ENCODE measurements at places on chromosomes 7 and 10.

GRCh38 chr7:127962589-127963361 is 68.5 kb downstream of the LRRC4 start:
- DNase-seq, result no peak

DNA sequence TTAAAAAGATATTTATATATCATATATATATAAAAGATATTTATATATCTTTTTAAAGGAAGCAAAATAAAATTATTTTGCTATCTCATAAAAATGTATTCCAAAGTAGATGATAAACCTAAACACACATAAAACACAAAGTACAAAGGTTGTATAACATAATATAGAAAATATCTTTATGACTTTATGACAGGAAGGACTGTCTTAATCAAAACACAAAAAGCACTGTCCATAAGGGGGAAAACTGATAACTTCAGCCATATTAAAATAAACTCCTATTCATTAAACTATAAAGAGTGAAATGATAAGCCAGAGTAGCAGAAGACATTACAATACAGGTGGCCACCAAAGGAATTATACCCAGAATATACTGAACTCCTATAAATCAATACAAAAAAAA is 34.8 kb downstream of the KDM7A start:
- DNase-seq, result no peak

- DNase-seq, result no peak
These were observed 147.1 kb downstream of the PHF14 start for GRCh38 chr7:11120675-11121220.

- DNase-seq, result no peak
These were observed 75.0 kb upstream of the GPR22 start for GRCh38 chr7:107394831-107395230.

- no peak for DNase-seq
These were observed 17.4 kb upstream of the TMEM236 start for GRCh38 chr10:17734432-17735080.

DNA sequence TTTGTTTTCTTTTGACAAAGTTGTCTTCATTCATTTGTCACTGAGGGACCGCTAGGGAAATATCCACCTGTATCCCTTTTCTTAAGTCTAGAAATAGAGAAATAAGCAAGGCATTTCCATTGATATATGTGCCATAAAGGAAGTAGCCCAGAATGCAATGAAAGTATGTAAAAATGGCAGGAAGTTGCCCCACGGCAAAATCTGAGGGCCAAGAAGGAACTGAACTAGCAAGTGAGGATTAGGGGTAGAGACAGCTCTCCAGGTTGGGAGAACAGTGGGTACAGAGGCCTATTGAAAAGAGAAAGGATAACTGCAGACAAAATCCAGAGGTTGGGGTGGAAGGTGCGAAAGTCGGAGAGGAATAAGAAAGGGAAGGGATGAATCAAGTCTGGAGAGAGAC is 56.6 kb upstream of the TOMM7 start:
- no peak for DNase-seq

DNA sequence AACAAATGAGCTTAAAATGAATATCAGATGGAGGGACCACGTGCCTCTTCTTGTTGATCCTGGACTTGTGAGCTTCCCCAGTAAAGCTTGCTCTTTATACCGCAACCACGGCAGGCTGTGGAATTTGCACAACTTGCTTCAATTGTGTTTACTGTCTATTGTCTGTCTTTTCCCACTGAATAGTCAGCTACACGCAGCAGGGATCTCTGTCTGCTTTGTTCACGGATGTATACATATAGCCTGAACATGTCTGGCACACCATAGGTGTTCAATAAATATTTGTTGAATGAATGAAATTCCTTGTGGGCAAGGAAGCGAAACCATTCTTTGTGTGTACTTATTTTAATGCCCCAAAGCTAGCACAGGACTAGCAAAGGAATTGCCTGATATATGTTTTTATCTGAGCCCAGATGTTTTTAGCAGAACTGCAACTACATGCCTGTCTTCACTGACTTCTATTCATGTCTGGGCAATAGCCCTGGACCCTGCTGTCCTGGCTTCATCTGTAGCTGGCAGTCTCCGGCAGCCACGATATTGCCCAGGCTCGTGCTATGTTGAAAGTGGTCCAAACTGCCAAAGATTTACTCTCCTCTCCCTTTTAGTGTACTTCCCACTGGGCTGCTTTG is 29.9 kb upstream of the IFRD1 start:
- no peak for DNase-seq

- no peak for DNase-seq
These were observed 94.3 kb downstream of the CFAP58 start for GRCh38 chr10:104447906-104448305.

GRCh38 chr7:129872054-129872453 is 80.7 kb downstream of the UBE2H start:
- DNase-seq, result no peak

- no peak for DNase-seq
These were observed 381.3 kb downstream of the NRG3 start for GRCh38 chr10:82256275-82256674.

DNA sequence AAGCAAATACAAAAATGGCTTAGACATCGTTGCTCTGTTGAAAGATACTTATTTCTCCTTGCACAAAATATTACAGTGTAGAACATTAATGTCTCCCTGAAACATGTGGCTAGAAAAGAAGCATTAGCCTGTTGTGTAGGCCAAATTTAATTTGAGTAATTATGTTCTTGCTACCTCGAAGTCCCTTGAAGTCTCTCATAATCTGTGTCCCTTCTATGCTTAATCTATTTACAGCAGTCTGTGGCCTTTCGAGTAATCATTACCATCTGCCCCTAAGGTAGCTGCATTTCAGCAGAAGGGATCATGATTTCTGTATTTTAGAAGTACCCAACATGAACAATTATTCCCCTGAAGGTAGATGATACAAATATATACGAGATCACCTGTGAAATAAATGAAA is 615.2 kb downstream of the GRM8 start:
- DNase-seq, result no peak

DNA sequence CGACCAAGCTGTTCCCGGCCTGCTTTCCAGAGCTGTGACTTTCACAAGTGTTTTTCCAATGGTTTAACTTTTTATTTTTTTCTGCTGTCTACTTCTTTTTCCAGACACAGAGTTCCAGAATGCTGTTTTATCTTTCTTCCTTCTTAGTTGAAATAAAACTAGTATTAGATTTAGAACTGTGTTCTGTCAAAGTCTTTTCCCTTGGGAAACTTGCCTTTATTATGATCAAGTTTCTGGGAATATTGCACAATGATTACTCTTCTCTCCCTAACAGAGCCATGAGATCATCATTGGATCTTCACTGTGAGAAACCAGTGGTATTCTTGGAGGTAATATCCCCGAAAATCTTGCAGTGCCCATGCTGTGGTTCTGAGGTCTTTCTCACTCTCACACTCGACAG is 104.9 kb upstream of the KCND2 start:
- DNase-seq, result no peak

GRCh38 chr7:151311294-151311864 is 30.2 kb upstream of the NUB1 start:
- no peak for DNase-seq

- DNase-seq, result no peak
These were observed 23.8 kb downstream of the PEX1 start for GRCh38 chr7:92504563-92504962.

- DNase-seq, result no peak
These were observed 513 bp downstream of the HOXA7 start for GRCh38 chr7:27155816-27156507.

DNA sequence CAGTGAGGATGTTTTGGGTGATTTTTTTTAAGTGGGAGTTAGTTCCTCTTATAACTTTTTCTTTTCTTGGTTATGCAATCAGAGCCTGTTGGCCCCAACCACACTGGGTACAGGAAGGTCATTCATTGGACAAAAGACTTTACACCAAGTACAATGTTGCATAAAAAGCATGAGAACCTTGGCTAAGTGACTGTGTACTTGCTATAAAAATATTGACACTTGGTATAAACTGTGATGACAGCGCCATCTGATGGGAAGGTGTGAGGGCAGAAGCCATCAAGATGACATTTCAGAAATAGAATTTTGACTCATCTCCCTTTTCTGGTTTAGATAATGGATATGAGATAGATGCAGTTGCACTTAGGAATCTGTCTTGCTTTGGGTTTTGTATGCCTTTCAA is 126.4 kb upstream of the CCDC6 start:
- peak; percentile 24 for DNase-seq

- DNase-seq, result no peak
These were observed 3.9 kb upstream of the TFPI2 start for GRCh38 chr7:93894426-93894825.

DNA sequence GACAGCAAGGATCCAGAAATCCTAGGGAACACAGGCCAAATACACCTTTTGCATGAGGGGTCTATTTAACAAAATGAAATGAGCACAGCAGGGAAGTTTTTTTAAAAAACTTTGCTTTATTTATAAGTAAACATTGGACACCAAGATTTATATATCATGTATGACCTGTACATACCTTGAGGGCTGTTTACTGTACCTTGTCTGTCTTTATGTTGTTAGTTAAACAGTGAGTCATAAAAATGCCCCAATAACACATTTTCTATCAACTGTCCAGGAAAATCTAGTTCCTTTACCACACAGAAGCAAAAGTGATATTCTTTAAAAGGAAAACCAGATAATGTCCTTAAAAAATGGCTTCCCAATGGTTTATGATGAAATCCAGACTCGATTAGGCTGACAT is 45.1 kb upstream of the AGR3 start:
- no peak for DNase-seq

DNA sequence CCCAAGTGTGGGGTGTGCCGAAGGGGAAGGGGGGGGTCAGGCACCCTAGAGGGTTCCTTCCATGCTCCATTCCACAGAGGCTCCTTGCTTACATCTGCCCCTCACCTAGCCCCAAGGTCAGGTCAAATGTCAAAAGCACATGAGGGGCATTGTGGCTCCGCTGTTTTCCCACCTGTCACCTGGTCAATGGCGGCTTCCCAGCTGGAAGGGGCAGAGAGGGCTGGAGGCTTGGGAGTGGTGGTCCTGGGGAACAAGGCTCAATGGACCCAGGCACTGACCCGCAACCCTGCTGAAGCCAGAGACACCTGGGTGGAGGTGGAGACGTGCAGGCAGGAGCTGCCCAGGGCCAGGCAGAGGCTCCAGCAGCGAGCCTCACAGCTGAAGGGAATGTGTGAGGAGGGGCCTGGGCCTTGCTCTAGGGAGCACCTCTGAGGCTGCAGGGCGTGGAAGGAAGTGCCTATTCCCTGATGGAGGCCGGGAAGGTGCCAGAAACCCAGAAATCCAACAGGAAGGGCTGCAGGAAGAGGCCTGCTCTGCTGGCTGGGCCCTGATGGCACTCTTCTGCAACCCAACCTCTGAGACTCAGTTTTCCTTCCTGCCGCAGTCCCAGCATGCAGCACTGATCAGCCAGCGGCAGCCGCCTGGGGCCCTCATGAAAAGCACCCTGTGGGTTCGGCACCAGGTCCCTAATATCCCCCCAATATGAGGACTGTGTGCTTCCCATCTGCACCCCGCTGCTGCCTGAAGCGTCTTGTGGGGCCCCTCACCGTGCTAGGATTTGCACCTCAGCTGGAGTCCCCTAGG is 16.0 kb downstream of the RASGEF1A start:
- no peak for DNase-seq

- no peak for DNase-seq
These were observed 56.7 kb upstream of the TFEC start for GRCh38 chr7:116087291-116087690.

Measured in NCI-H2107 (cell line).